Brain microvascular endothelial cell (primary cell): ENCODE measurements at places on chromosomes 3 and 15.

DNA sequence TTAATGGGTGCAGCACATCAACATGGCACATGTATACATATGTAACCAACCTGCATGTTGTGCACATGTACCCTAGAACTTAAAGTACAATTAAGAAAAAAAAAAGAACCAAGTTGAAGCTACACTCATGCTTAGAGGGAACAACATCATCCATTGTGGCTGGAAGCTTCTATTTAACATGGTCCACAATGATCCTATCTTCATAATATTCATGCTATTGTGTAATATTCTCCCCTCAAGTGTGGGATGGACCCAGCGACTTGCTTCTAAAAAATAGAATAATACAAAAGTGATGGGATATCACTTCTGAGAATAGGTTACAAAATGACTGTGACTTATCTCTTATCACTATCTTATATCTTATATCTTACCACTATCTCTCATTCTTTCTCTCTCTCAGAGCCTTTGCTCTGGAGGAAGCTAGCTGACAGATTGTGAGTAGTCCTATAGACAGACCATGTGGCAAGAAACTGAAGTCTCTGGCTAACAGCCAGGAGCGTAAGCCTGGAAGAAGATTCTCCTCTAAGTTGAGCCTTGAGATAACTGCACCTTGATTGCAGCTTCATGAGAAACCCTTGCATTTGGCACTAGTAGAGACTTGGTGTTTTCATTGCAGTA lies 198.5 kb upstream of the MRPL3 start:
- DNase-seq = no peak

DNA sequence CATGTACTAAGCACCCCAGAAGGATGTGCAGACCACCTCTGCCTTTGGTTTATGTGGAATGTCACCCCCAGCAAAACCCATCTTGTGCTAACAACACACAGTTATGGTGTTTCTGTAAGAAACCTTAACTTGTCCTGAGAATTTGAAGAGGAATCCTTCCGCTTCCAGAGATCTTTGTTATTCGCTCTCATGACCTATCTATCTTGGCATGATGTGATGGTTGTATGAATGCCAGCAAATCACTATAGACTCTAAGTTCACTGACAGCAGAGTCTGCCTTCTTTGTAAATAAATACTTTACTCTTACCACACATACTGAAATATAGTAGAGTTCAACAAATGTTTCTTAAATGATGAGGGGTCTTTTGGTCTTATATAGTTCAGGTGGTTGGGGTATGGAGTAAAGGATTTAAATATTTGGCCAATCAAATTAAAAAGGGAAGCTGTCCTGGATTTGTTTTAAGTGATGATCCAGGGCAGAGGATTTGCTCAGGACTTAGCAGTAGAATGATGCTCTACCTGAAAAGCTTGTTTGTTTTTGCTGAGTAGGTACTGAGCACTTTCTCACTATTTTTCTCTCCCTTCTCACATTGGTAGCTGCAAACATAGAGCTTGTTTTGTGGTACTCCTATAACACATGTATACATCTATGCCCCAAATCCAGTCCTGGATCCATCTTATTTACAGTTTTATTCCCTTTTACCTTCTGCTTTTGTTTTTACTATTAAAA lies 27.9 kb upstream of the RTP1 start:
- peak; percentile 58 for DNase-seq

- DNase-seq = no peak
Measured at GRCh38 chr3:169541528-169541927, 122.0 kb downstream of the MECOM start.

GRCh38 chr3:51874889-51875288 lies 512 bp downstream of the IQCF5 start:
- no peak for DNase-seq

GRCh38 chr15:86384186-86384585 lies 304.5 kb downstream of the AGBL1 start:
- no peak for DNase-seq

- DNase-seq = no peak
Measured at GRCh38 chr3:8646313-8646938, 1.8 kb upstream of the SSUH2 start.

- DNase-seq = no peak
Measured at GRCh38 chr15:38455092-38455491, 1.2 kb downstream of the FAM98B start.

DNA sequence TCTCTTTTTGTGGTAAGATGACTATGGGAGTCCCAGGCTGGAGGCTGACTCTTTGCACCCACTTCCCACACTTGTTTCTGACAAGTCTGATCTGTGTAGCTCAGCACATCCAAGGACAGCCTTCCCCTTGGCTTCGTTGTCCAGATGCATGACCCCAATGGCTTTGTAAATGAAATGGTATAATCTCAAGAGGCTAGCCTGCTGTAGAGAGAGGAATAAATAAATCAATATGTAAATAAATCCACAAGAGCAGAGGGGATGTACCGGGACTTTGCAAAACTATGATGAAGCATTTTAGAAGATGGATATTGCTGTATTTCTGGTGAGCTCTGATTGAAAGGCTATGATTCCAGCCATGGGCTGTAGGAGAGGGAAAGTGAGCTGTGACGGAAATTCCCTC lies 79.9 kb upstream of the NEO1 start:
- no peak for DNase-seq

GRCh38 chr15:99211926-99212325 lies 37.5 kb downstream of the TTC23 start:
- peak; percentile 11 for DNase-seq

DNA sequence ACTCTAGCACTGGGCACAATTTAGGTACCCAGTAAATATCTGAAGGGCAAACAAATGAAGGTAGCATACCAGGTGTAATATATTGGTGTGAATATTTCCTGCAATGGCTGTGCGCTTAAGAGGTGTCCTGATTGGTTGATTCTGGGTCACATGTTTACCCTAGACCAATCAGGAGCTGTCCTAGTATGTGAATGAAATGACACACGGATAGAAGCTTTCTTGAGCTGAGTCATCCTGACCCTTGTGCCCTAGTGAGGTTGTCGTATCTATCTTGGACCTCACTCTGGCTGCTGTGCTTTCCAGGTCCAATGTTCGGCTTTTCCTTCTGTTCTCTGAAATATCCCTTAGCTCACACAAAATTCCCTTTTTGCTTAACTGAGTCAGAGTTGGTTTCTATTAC lies 58.1 kb upstream of the FOXP1 start:
- peak; percentile 22 for DNase-seq

DNA sequence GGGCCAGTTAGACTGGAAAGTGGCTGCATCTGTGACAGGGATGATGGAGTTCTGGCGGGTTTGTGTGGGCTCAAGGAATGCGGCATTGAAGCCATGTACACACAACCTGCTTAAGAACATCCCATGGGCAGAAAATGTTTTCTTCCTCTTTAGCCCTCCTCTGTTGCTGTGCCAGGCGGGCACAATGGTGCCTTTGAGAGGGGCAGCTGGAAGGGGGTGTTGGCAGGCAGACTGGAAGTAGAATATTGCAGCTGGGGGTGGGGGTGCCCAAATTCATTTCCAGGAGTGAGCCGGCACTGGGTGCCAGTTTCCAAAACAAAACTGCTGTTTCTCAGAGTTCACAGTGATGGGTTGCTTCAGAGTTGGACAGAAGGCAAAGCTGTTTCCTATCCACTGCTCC lies 91.8 kb upstream of the ETV5 start:
- no peak for DNase-seq

DNA sequence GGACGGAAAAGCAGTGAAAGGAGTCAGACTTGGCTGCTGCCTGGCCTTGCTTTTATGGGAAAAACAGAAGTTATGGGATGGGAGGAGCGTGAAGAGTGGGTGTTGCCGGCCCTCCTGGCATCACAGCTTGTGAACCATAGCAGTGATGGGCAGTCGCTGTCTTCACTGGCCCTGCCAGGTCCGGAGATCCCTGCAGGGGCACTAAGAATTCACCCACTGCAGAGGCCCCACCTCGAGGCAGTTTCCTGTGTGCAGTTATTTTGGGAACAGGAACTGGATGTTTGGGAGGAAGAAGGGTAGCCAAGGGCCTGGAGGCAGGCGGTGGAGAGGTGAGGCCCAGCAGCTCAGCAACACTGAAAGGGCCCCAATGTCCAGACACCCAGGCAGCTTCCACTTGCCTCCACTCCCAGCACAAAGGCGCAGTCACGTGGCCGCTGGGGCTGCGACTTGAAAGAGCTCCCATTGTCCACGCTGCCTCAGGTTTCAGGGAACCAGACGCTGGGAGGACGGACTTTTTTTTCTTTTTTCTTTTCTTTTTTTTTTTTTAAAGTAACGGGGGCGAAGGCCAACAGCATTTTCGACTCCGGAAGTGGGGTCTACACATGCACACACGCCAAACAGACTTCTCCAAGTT lies 255.6 kb downstream of the ZNF621 start:
- peak; percentile 47 for DNase-seq

DNA sequence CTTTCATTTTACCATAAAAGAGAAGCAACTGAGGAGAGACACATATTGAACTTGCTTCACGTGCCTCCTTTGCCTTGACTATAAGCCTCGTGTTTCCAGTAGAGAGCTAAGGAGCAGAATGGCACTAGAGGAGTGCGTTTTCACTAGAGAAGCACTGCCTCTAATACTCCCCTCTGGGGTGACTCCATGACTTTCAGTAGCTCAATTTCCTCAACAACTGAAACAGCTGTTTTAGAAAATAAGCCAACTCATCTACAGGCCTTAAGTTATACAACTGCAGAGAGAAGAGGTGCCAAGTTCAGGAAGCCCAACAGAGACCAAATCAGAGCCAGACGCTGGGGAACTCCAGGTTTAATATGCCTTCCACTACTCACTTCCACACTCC lies 1.9 kb downstream of the UBP1 start:
- DNase-seq = no peak

DNA sequence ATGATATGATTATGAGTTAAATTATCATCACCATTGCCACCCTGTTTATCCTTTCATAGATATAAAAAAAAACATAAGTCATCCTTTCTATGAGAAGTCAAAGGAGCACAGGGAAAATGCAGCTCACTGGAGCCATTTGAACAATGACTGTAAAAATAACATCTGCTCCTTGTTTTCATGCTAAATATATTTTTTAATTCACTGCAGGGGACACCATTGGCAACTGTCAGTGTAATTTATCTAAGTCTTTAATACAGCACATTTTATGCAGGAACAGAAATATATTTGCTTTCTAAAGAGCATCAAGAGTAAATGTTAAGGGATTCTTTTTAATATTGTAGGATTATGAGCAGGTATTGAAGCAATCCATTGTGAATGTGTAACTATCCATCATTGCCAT lies 371.3 kb downstream of the ZBBX start:
- DNase-seq = no peak

- DNase-seq = no peak
Measured at GRCh38 chr3:185823078-185824044, 1.5 kb downstream of the IGF2BP2 start.

GRCh38 chr15:100890850-100891249 lies 11.2 kb downstream of the ALDH1A3 start:
- DNase-seq = no peak

GRCh38 chr3:38026856-38027255 lies 2.6 kb downstream of the PLCD1 start:
- DNase-seq = no peak

DNA sequence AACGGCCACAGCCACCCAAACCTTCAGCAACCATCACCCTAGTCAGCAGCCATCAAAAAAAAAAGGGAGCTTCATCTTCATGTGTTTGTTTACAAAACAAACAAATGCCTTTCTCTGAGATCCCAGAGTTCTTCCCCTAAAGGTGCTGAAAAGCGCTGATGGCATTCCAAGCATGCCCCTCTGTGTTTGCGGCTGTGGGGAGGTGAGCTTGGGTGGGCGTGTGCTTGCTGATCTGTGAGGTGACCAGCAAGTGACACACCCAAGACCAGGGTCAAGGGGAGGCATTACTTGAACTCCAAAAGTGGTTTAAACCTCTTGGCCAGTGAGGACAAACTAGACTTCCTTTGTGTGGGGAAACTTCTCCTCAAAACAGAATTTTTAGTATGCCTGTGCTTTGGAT lies 81.5 kb downstream of the DHX36 start:
- no peak for DNase-seq

GRCh38 chr3:158312560-158313141 lies 202.8 kb downstream of the RSRC1 start:
- no peak for DNase-seq

- DNase-seq = no peak
Measured at GRCh38 chr3:17640466-17640865, 102.0 kb downstream of the TBC1D5 start.

- no peak for DNase-seq
Measured at GRCh38 chr3:30553641-30554316, 52.6 kb upstream of the TGFBR2 start.

DNA sequence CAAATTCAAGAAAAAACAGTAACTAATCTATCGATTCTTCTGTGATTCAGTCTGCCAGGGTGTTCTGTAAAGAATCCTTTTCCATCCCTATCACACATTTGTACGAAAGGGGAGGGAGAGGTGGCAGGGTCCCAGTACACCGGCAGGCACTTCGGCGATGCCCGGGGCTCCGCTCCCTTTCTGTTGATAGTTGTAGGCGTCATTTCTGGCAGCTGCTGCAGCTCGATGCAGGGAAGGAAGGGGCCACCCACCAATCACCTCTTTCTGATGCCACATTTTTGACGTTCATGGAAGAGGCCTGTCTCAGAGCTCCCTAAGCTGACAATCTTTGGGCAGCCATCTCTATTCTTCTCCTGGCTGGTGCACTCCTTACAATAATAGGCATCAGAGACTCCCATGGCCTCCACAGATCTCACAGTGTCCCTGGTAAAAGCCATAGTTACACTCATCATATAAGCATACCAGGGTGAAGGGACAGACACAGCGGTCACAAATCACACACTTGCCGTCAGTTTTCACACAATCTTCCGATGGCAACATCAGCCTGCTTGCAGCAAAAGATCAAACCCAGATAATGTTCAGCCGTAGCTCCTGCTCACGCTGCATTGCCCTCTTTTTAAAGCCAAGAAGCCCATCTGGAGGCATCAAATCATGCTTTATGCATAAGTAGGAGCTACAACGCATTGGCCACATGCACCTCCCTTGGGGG lies 60.8 kb upstream of the ZBTB38 start:
- DNase-seq = no peak

- DNase-seq = no peak
Measured at GRCh38 chr3:172044833-172045585, 5.6 kb downstream of the FNDC3B start.

GRCh38 chr3:105970283-105970682 lies 101.5 kb upstream of the CBLB start:
- DNase-seq = no peak

DNA sequence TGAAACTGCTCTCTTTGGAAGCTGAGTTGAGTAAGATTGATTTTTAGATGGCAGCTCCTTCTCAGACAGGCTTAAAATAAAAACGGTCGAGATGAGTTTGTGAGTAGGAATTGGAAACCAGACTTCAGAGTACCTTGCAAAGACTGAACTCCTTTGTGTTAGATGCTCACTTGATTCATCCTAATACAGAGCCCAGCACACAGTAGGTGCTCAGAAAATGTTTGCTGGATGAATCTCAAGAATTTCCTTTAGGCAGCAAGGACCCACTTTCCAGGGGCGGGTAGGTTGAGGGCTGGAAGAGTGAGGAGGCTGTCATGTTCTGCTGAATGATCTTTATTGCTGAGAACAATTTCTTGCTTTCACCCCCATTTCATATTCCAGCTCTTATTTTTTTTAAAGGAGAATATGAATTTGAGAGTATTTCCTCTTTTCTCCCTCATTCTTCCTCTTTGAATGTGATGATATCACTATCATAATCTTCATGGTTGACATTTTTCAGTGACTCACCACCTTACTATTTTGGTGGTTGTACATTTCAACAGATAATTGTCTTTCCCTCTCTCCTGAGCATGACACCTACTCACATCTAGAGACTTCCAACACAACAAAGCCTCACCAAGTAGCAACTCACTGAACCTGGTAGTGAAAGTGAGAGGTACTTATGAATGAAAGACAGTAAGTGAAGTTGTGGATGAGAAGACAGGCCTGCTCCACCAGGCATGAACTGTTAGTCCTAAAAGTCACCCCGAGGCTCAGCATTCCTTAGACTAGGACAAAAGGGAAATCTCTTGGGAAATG lies 113.3 kb downstream of the PDCD6IP start:
- peak; percentile 52 for DNase-seq
